ENCODE measurements at places on chromosomes 6 and 20.

DNA sequence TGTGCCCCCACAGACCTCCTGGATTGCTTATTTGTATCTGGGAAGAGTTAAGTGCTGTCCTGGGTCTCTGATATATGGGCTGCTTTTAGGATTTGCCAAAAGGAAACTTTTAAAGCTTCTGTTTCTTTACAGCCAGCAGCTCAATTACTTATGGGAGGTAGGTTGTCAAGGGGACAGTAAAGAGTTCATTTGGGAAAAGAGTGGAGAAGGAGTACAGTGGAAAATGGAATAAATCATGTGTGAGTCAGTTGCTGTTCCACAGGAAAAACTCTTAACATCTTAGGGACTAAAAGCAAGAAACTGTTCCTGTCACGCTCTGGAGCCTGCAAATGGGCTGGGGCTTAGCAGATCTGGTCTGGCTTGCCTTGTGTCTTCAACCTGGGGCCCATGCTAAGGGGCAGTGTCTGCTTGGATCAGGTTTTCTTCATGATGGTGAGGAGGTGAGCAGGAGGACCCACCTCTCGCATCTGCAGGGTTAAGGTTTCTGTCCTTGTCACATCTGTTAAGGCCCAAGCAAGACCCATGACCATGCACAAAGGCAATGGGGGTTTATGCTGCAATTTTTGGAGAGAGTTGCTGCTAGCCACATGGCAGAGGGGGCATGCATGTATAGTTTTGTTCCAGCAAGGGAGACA lies 8.7 kb upstream of the CST1 start:
- DNase-seq: no peak

GRCh38 chr20:7617797-7618196 lies 322.5 kb downstream of the HAO1 start:
- DNase-seq: no peak

GRCh38 chr6:56647172-56647762 lies 4.6 kb upstream of the DST start:
- DNase-seq: no peak

DNA sequence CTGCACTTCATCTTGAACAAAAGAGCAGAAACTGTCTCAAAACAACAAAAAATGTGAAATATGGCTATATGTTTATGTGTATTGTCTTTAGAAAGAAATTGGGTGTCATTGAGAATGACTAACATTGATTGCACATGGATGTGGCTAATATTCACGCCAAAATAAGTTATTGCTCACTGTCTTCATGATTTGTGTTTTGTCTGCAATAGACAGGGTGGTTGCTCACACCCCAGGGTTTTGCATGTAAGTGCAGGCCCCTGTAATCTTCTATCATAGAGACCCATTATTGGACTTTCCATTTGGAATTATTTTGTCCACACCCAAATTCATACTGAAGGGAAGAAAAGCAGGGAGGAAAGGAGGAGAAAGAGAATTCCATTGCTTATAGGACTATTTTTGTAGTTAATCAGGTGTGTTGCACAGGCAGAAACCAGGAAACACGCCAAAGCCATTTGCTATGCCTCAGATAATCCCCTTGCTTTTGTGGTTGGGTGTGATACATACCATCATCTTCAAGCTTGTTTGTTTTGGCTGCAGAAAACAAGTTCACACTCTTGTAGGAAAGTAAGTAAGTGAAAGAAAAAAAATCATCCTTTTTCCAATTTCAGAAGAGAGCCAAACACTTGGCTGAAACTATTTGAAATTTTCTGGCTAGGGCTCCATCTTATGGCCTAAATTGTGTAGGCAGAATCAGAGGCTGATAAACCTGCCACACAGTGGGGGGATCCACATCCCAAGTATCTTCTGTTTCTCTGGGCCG lies 214.1 kb downstream of the COL12A1 start:
- no peak for DNase-seq

DNA sequence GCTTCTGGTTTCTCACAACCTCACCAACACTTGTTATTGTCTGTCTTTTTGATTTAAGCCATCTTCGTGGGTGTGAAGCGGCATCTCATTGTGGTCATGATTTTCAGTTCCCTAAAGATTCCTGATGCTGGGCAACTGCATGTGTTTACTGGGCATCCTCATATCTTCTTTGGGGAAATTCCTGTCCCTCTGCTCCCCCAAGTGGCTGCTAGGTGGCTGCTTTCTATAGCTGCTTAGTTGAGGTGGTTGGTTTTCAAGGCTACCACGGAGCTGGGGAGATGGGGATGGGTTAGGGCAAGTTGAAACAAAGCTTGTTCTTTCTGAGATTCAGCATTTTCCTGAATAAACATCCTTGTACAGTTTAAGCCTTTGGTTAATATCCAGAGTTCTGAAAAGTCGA lies 403.9 kb upstream of the SULF2 start:
- no peak for DNase-seq

DNA sequence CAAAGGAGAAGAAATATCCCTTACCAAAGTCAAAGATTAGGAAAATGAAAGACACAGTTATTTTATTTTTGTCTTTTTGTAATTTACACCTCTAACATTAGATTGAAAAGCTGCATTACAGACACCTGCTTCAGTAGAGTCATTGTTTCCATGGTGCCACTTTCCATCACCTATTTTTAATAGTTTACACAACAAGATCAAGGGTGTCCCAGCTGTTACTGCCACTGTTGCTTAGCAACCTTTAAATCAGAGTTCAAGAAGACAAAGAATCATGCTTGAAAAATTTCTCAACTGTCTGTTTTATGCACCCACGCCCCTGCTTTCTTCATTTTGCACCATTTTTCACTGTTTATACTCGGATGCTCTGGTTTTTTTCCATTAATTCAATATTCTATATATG lies 668.2 kb upstream of the GJE1 start:
- DNase-seq: no peak

DNA sequence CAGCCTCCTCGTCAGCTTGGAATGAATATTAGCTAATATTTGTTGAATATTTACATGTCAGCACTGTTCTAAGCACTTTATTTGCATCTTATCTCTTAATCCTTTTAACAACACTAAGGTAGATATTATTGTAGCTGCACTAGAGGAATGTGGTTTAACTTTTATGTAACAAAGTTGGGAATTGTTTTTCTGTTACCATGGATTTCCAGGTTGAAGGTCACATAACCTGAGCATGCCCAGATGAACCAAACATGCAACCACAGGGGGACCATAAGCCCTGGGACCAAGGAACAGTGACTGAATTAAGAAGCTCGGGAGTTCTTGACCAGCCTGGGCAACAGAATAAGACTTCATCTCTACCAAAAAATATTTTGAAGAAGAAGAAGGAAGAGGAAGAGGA lies 29.1 kb upstream of the YWHAB start:
- DNase-seq: no peak

DNA sequence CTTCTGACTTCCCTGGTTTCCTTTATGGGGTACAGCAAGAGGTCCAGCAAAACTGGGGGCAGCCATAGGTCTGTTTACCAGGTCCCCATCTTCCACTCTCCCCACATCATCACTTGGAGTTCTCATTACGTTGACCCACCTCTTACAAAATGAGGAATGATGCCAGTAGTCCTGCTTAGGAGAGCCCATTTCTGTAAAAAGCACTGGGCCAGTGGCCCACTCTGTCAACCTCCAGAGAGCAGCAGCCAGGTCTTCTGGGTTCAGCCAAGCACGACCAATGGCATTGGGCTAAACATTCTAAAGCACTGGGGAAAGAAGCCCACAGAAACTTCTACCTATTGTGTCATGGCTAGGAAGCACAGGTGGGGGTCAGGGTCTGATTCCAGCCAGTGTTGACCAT lies 13.9 kb downstream of the ZC3H12D start:
- DNase-seq: no peak

GRCh38 chr6:152206072-152206818 lies 398.8 kb downstream of the ESR1 start:
- peak; percentile 66 for DNase-seq

DNA sequence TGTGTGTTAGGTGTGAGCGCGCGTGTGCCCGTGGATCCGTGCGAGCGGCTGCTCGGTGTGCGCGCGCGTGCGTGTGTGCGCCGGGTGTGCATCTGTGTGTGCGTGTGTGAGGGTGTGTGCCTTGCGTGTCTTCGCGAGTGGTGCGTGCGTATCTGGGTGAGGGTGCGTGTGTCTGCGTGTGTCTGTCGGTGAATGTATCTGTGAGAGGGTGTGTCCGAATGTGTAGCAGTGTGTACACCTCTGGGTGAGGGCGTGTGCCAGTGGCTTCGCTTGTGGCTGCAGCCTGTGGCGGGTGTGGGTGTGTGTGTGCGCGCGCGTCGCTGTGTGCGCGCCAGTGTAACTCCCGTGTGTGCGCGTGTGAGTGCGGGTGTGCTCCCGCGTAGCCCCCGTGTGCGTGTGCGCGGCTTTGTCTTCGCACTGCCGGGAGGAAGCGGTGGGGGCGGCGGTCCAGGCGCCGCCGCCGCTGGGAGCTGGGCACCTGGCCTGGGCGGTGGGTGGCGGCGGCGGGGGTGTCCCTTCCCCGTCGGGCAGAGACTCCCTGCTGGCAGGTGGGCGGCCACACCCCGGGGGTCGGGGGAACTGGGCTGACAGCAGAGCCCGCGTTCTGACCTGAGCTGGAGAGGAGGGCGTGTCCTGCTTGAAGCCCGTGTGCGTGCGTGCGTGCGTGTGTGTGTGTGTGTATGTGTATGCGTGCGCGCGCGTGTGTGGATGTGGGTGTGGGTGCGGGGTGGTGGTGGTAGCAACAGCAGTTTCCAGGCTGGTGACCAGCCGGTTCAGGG lies 61.3 kb upstream of the EPB41L1 start:
- no peak for DNase-seq

DNA sequence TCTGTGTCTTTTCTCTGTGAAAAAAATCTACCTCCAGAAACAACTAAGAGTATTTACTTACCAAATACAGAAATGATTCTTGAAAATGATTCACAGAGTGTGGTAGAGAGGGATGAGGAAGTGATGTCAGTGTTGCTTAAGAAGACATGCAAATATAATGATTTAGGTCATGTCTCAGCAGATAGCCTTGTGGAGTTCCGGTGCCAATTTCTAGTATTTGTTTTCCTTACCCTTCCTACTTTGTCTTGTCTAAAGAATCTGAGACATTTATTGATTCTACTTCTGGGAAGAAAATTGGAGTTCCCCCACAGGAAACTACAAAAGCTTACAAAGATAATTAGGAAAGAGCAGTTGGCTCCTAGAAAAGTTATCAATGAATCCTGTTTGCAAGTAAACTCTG lies 68.8 kb downstream of the GJA1 start:
- no peak for DNase-seq

- DNase-seq: no peak
These were observed 5.5 kb downstream of the FOXQ1 start for GRCh38 chr6:1317302-1317815.

DNA sequence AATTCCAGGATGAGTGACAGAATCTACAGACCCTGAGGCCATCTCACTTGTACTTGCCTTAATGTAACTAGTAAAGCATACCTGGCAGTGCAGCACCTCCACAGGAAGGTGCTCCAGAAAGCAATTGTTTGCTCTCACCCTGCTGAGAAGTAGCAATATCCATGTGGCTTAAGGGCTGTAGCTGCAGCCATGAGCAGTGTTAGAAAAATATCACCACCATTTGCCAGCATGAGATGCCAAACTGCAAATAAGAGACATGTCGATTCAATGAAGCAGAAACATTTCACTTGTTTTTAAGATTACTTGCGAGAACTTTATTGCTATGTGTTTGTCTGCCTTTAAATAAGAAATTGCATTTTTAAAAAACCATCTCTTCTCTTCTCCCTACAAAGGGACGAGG lies 151.5 kb downstream of the PRL start:
- DNase-seq: no peak

GRCh38 chr6:18260448-18261106 lies 3.8 kb downstream of the DEK start:
- DNase-seq: no peak

DNA sequence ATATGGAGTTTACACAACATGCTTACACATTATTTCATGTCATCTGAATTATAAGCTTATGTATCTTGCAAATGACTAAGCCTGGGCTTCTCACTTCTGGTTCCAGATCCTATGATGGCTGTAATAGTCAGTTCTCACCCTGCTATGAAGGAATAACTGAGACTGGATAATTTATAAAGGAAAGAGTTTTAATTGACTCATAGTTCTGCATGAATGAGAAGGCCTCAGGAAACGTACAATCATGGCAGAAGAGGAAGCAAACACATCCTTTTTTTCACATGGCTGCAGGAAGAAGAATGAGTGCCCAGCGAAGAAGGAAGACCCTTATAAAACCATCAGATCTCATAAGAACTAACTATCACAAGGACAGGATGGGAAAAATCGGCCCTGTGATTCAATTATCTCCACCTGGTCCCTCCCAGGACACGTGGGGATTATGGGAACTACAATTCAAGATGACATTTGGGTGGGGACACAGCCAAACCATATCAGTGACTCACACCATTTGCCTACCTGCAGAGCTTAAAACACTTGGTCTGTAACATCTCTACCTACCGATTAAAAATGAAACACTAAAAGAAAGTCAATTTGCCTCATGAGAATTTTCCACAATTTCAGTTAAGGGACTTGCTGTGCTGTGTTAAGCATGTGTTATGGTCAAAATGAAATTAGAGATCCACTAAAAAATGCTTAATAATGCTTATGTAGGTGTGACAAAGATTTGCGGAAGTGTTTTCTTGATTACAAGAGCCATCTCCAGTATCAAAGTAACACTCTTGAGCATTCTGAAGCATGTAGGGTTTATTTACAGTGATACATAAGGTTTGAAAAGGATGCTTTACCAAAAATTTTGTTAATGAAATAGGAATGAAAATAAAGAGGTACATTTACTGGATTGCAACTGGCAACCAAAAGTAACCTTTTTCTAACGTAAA lies 2.2 kb upstream of the RWDD1 start:
- no peak for DNase-seq

DNA sequence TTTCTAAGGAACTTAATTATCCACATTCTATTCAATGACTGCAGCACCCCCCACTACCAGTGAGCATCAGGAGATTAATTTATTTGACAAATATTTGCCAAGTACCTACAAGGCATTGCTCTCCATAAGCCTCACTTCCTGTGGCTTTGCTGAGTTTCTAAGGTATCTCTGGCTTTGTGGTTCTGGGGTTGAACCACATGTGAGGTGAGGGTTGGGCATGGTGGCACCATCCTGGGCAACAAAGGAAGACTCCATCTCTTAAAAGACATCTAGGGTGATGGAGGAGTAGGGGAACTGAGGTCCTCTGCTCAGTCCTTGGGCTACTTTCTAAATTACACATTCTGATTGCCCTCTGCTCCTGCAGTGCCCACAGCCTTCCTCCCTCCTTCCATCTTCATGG lies 25.5 kb upstream of the WFDC2 start:
- DNase-seq: peak; percentile 68
